Breast epithelium (tissue), 4 donors: ENCODE measurements at places on chromosomes 3 and 15. TPM values are rescaled to one million over a fixed set of nuclear protein-coding genes. Genes with fewer than 3 reads are reported as not detected.

EXD1 gene
- total RNA-seq: not detected

DNA sequence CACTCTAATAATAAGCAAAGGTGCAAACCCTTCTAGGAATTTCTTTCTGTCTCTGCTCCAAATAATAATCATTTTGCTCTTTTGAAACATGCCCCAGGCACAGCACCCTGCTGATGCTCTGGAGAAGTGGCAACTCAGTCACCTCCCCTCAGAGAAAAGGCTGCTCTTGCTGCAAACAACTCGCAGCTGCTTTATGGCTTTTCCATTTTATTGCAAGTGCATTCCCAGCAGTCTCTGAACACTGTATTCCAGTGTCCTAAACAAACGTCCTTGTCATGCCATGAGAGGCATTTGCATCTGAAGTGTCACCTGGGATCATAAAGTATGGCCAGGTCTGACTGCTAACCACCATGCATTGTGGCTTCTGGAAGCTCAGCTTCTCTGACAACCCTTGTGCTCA, 358.1 kb upstream of the TRIM42 start:
- DNase-seq: no peak

FBXO40 gene
- not detected for total RNA-seq

DNA sequence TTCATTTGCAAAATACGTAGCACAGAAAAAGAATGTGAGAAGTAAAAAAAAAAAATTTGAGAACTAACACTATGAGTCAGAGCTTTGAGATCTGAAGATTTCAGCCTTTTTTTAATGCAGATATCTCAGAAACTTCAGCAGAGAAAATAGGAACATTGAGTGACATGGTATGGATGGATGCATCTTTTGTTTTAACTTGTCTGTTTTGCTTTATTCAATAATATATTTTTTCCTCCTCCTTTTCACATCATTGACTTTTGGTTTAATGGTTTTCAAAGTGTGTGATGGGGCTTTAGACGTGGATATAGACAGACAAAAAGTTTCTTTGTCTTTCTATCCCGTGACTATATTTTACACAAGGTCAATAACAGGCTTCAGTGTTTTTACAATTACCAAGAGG, 426.7 kb upstream of the FRG2C start:
- DNase-seq: no peak

DNA sequence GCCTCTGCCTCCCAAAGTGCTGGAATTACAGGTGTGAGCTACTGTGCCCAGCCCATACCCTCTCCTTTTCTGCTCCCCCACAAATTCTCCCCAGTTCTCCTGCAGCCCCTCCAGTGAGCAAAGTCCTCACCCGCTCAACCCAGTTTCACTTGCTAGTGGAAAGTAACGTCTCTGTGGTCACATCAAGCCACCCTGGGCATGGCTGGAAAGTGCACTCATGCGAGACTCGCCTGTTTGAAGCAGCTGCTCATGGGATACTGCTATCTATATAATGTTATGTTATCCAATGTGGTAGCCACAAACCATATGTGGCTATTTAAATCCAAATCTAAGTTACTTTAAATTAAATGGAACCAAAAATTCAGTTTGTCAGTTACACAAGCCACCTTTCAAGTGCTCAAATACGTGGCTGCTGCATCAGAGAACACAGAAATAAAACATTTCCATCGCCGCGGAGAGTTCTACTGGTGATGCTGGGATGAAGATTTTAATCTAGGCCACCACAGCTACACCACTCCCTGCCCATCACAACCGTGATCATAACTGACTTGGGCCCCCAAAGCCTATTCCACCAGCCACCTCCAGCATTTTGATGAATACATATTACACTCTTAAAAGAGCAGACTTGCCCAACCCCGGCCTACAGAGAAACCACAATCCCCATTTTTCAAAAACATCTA, 119.4 kb downstream of the LIPC start:
- DNase-seq: no peak

DNA sequence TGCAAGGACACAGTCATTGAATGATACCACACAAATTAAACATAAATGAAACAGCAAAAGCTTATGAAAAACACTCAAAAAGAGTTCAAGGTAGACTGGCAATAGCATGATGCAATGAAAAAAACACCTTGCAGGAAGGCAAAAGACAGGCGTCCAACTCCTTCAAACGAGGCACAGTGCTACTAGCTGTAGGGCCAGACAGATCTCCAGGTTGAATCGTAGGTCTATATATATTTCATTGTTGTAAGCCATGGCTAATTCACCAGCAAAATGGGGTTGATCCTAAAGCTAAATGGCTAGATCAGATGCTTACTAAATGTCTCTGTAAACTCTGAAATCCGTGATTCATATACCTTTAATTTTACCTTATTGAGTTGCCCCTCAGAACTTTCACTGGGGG, 94.2 kb downstream of the THRB start:
- DNase-seq: no peak

GOLGA6B gene
- total RNA-seq: not detected

COL8A1 gene
- total RNA-seq: 43.6 TPM

- DNase-seq: no peak
These were observed 18.1 kb upstream of the SMCO1 start for GRCh38 chr3:196533260-196533681.

- no peak for DNase-seq
These were observed 174.9 kb downstream of the SMAD6 start for GRCh38 chr15:66876731-66877476.

DNA sequence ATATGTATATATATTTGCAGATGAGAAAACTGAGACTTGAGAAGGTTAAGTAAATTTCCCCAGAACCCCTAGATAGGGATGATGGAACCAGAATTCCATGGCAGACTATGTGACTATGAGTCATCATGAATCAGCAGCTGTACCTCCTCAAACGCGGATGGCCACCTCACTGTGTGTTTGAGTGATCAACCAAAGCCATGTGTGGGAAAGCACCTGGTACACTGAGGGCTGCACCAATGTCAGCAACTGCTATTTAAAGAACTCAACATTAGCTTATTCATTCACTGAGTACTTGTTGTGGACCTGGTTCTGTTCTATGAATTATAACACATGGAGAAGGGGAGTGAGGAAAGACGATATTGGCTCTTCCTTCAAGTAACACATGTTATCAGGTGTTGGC, 377.0 kb downstream of the GAP43 start:
- no peak for DNase-seq

- DNase-seq: no peak
These were observed 703.8 kb upstream of the NR2F2 start for GRCh38 chr15:95626501-95627361.

WDR82 gene
- 49.6 TPM for total RNA-seq

DNA sequence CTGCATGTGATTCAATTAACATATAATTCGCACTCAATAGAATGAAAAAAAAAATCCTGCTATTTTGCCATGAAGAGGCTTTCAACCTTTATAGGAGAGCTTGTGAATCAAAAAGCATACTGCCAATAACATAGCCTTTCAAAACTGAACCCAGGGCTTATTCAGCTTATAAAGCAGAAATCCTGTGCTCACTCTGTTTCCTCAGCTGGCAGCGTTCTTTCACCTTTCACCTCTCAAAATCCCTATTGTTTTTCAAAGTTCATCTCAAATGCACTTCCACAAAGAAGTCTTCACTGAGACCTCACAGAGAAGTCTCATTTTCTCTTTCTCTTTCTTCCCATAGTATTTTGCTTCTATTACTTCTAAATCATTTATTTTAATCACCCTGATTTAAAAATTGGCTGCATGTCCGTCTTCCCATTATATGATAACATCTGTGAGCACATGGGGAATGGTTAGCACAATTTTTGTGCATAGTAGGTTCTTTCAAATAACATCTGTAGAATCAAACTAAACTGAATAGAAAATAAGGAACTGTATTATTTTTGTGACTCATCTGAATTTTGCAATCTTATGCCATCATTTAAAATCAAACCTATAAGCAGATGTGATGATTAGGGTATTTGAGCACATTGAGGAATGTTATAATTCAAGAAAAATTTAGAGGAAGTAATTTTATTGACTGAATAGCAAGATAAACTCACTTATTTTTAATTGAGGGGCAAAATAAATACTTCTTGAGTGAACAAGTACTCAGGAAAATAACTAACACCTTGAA, 373.4 kb downstream of the NLGN1 start:
- DNase-seq: no peak

GNB4 gene
- 29.6 TPM for total RNA-seq
